ENCODE measurements at places on chromosomes 3 and 15.
A peak's percentile ranks its signal among the peaks of the same experiment; 100 is the strongest.

DNA sequence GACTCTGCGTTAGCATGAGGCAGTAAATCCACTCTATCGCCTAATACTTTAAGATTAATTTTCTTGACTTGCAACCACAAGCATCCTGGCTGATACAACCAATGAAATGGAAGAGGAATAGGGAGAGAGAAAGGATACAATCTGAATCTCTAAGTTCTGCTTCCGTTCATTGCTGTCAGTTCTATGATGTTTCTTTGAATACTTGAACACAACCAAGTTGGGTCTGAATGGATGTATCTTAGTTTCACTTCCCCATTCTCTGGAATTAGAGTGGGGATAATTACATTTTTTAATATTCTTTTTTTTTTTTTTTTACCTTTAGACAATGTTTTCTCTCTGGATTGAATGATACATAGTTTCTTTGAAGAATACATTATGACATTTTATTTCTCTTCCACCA lies 22.9 kb downstream of the PDE8A start:
- DNase-seq = no peak

GRCh38 chr15:39543651-39544050 lies 37.2 kb upstream of the THBS1 start:
- DNase-seq = no peak

DNA sequence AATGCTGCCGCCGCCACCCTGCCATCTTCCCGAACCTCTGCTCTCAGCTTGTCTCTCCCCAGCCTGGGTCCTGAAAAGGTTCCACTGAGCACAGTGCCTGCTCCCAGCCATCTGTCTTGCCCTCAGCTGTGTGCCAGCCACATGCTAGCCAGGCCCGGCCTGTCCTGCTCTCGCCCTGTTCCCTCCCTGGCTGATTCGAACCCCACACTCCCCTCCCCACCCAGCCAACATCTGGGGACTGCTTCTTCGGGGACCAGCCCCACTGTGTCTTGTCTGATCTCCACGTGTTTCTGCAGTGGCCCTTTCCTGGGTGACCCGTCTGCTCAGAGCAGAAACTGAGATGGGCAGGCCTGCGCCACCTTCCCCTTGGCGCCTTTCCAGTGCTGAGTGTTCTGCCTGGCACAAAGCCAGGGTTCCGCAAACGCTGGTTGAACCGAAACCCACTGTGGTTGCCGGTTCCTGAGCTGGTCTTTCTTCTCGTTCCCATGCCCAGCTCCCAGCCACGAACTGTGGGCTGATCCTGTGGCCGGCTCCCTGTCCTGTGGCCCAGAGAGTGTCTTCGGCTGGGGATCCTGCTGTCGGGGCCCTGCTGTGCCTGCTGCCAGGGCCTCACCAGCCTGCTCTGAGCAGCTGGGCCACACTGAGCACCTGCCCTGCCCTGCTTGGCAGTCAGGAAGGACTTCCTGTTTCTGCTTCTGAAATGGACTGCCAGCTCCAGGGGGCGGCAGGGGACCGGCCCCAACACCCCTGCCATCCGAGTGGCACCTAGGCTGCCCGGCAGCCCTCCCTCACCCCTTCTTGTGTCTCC lies 62.7 kb upstream of the KLF13 start:
- peak; percentile 53 for DNase-seq

DNA sequence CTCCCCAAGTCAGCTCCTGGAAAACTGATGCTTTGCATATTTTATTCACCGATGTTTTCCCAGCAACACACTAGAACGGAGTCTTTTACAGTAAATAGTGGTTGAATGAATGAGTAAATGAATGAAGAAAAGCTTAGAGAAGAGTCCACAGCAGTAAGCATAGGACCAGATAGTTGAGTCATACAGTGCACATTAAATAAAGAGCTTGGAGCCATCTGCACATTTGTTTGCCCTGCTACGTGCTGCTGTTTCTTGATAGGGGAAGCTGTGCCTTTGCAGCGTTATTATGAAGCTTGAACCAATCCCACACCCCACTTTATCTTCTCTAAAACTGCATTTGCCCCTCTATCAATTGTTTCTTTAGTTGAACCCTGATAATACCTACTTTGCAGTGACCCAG lies 1.2 kb downstream of the FAM98B start:
- DNase-seq = no peak

DNA sequence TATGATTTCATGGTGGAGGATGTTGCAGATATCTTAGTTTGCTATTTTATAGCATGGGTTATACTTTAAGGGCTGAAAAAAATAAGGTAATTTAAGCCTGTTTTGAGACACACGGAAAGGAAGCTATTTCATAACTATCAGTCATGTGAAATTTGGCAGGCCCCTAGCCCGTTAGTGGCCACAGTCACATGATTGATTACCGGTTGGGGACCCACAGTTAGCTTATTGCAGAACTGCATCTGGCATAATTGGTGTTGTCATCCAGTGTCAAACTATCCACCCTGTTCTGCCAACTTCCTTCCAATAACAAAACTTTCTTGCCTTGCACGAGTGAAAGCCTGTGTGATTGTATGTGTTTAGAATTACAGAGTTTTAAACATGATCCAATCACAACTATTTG lies 35.2 kb downstream of the FNDC3B start:
- DNase-seq = no peak

- no peak for DNase-seq
Measured at GRCh38 chr3:106089806-106090205, 221.0 kb upstream of the CBLB start.

DNA sequence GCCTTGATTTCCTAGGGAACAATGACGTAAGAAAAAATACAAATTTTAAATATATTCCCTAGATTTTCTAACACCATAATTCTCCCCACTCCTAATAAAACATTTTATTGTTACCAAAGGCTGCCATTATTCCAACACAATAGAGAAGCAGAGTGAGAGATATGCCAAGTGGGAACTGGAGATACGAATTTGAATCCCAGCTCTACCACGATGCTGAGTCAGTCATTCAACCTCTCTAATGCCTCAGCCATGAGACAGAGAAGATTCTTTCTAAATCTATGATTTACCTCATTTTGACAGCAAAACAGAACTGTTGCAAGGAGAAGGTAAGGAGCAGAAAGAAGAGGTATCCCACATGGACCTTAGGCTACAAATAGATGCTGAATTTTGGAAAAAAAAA lies 112.5 kb downstream of the IGF2BP2 start:
- no peak for DNase-seq

DNA sequence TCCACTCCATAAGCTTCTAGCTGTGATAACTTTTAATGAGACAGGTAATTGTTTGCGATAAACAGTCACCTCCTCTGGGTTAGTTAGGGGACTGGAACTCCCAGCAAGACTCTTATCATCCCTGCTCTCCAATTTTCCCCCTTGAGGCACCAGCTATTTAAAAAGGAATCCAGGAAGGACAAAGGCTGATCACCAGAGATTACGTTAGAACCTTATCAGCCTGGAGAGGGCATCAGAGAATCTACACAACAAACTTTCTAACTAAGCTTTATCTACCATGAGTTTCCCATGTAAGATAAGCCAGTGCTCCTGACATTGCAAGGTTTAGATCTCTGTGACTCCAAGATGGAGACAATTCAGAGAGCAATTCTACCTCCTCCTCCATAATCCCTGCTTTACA lies 31.3 kb downstream of the GPR176 start:
- DNase-seq = no peak

GRCh38 chr3:56452085-56452484 lies 16.2 kb downstream of the ERC2 start:
- DNase-seq = no peak

GRCh38 chr3:195169011-195169649 lies 101.8 kb downstream of the XXYLT1 start:
- no peak for DNase-seq

GRCh38 chr3:57637391-57637790 lies 40.2 kb upstream of the ARF4 start:
- no peak for DNase-seq

- DNase-seq = no peak
Measured at GRCh38 chr3:51931756-51932155, 9.9 kb downstream of the RRP9 start.

DNA sequence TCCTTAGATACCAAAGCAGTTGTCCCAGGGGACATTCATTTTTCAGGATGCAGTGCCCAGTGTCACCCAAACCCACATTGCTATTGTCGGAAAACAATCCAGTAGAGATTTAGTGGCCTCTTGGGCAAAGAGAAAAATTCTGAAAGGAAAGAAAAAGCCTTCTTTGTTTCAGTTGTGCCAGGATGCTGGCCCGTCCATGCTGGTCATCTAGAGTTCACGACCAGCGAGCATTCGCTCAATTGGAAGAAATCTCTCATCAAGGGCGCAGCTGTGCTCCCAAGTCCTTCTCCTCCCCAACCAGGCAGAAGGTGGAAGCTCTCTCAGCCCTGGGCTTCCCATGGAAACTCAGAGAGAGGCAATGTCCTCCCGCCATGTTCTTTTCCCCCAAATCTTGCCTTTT lies 123.7 kb downstream of the MTHFS start:
- DNase-seq = no peak

DNA sequence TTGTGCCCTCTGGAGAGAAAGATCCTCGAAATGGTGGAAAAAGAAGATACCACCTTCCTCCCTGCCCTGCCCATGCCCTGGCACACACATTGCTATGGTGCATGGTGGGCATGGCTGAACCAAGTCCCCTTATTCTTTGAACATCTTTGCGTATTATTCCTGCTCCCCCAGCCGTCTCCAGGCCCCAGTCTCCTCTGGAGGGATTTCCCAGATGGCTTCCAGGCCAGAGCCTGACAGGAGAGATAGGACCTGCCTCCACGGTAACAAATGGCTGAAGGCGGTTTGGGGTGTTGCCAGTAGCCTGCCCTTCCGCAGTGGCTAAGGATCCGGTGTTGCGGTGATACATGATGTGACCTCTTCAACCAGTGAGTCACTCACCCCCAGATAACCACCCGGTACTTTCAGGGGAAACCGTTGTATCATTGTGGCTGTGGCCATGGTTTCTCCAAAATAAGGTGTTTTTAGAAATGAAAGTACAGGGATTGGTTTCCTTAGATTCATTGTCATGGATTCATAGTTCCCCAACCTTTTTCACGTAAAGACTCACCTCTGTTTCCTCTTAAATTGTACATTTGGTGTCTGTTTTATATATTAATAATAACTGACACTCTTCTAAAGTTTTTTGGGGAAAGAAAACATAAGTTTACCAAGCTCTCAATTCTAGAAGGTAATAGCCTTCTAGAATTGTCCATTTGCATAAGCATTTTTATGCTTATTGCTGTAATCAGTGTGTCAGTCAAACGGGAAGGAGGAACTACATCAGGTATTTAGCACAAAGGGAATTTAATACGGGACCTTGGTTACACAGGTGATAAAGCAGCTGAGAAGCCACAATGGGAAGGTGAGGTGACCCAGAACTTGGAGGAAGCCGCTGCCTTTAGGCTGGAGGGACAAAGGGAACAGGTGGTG lies 25.9 kb downstream of the SMAD3 start:
- DNase-seq = no peak

GRCh38 chr3:13195374-13195773 lies 122.1 kb upstream of the IQSEC1 start:
- DNase-seq = no peak

- no peak for DNase-seq
Measured at GRCh38 chr3:118970819-118971218, 63.8 kb downstream of the IGSF11 start.

DNA sequence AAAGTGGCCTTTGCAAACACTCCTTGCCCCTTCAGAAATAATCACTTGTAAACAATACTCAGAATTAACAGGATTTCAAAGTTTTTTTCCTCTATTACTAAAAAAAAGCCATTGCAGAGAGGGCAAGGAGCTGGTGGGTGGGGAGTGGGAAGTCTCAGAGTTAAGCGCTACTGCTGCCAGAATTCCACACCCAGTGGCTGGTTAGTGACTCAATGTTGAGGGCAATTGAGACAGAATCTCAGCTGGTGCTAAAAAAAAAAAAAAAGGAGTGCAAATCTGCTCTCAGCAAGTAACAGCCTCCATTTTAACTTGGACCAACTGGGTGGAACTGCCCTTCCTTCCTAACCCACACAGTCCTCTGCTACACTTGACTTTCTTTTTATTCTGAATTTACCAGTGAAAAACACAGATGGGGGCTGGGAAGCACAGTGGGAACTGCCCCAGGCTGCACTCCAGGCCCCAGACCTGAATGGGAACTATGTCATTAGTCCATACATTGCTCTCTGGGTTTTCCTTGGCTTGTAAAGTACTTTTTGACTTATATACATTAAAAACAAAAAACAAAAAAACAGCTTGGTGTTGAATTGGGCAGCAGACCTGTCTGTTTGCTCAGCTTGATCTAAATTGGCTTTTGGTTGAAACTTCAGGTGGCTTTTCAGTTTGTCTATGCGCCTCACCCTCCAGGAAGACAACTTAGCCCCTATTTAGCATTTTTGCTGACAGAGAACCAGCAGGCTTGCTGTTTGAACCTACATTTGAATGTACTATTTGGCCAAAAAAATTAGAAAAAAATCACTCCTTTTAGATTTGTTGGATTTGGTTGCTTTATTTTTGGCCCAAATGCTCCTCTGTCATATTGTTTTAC lies 357.8 kb upstream of the TBL1XR1 start:
- no peak for DNase-seq

DNA sequence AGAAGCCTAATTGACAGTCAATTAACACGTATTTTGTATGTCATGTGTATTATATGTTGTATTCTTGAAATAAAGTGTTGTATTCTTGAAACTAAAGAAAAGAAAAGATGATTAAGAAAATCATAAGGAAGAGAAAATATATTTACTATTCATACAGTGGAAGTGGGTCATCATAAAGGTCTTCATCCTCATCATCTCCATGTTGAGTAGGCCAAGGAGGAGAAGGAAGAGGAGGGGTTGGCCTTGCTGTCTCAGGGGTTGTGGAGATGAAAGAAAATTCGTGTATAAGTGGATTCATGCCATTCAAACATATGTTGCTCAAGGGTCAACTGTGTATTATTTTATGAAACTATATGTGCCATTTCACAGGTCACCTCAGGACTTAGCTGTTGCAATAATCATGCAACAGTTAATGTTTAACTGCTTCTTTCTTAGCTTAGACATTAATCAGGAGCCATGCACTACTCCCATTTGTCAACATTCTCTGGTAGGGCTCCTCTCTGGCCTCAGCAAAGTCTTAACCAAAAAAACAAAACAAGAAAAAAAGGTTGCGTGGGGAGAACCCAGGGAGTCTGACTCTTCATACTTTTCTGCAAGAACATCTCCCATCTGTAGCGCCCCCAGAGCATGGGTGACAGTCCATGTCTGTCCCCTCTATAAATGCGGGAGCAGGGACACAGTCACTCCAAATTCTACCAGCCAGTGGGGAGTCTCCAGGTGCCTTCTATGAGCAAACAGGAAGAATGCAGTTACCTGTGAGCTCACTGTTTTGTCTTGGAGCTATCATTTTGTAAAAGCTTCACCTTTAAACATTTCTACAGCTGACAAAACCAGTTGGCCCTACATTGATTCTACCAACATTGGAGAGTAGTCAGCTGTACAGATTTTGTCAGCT lies 19.9 kb upstream of the LRRC2 start:
- no peak for DNase-seq
